Dorsolateral prefrontal cortex (tissue), 122 donors: ENCODE measurements at places on chromosomes 16 and 17.
A peak's percentile ranks its signal among the peaks of the same experiment; 100 is the strongest.

GRCh38 chr17:58252141-58252540 is 13.8 kb downstream of the LPO start:
- no peak for DNase-seq

GRCh38 chr17:76534831-76535732 is 2.4 kb downstream of the CYGB start:
- no peak for DNase-seq

GRCh38 chr17:52546493-52546892 is 388.0 kb upstream of the CA10 start:
- no peak for DNase-seq

DNA sequence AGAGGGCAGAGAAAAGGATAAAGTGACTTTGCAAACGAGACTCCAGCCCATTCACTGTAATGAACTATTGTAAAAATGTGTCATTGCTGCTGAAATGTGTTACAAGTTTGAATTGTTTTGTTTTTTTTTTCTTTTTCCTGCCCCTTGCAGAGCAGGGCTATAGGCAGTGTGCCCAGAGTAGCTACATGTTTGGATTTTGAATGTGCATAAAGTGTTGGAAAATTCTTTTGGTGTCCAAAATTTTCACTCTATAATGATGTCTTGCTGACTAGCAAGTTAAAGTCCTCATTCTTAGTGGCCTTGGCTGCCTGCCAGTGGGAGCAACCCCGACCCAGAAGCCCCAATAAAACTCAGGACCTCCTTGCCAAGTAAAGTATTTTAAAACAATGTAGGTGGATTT is 66.5 kb downstream of the IGF2BP1 start:
- no peak for DNase-seq

- DNase-seq, result no peak
Measured at GRCh38 chr16:29023279-29024277, 38.7 kb downstream of the LAT start.

- peak; percentile 75 for DNase-seq
Measured at GRCh38 chr16:30092373-30093010, 768 bp upstream of the TBX6 start.

DNA sequence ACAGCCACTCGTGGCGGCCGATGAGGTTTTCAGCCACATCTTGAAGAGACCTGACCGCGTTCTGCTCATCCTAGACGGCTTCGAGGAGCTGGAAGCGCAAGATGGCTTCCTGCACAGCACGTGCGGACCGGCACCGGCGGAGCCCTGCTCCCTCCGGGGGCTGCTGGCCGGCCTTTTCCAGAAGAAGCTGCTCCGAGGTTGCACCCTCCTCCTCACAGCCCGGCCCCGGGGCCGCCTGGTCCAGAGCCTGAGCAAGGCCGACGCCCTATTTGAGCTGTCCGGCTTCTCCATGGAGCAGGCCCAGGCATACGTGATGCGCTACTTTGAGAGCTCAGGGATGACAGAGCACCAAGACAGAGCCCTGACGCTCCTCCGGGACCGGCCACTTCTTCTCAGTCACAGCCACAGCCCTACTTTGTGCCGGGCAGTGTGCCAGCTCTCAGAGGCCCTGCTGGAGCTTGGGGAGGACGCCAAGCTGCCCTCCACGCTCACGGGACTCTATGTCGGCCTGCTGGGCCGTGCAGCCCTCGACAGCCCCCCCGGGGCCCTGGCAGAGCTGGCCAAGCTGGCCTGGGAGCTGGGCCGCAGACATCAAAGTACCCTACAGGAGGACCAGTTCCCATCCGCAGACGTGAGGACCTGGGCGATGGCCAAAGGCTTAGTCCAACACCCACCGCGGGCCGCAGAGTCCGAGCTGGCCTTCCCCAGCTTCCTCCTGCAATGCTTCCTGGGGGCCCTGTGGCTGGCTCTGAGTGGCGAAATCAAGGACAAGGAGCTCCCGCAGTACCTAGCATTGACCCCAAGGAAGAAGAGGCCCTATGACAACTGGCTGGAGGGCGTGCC is 30.1 kb downstream of the CIITA start:
- no peak for DNase-seq

GRCh38 chr16:13110124-13110796 is 208.9 kb downstream of the SHISA9 start:
- no peak for DNase-seq

DNA sequence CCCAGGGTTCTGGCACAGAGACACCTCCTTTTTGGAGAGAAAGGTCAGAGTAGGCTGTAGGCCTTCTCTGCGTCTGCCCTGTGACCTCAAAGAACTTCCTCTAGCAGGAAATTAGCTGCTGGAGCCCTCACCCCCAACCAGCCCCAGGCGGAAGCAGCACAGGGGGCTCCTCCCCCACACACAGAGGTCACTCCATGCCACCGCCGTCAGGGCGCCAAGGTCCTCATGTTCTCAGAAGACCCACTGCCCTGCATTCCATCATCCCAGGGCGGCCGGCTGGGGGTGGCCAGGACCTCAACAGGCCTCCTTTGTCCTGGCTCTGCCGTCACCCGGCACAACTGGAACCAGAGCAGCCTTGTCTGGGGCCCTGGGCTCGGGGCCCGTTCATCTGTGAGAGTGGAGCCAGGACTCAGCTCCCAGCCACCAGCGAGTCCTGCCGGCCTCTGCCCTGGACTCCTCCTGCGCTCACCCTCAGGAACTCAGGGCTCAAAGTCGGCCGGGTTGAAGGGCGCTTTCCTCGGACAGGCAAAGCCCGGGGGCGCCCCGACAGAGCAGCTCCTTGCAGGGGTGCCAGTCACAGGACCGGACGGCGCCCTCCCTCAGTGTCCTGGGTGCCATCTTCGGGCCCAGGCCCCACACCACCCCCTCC is 1.2 kb downstream of the TMC6 start:
- peak; percentile 89 for DNase-seq

GRCh38 chr17:16381496-16381820 is 567 bp downstream of the UBB start:
- no peak for DNase-seq

GRCh38 chr16:22789281-22789945 is 24.5 kb upstream of the HS3ST2 start:
- no peak for DNase-seq

- no peak for DNase-seq
Measured at GRCh38 chr16:52755396-52755795, 208.5 kb upstream of the TOX3 start.

GRCh38 chr16:15899538-15900100 is 11.2 kb upstream of the CEP20 start:
- no peak for DNase-seq

DNA sequence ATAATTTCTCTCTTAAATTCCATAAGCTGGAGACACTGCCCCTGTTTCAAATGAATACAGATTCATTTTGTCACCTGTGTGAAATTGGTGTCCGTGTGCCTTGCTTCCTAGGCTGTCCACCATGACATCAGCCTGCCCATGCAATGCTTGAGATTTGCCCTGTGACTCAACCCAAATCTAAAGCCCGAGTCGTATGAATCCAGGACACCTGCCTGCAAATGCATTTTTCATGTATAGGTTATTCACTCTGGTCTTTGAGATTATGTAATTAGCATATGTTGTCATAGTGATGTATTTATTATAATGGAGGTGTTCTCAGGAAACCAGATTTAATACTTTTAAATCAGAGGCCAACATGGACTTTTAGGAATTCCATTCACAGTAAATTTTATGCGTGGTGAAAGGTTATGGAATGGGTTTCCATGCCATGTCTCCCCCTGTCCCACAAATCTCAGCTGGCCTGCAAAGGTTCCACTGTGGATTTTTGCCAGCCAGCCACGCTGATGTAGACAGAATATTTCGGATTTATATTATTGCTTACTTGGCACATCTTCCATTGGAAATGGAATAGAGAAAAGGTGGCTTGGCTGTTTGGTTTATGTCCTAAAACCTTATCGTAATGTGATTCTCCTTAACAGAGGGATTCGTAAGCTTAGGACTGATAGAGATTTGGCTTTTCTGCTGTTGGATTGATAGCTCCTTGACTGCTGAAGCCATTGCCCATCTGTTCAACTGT is 551.1 kb downstream of the WWOX start:
- no peak for DNase-seq

- no peak for DNase-seq
Measured at GRCh38 chr16:19112099-19112407, 1.7 kb upstream of the ITPRIPL2 start.

DNA sequence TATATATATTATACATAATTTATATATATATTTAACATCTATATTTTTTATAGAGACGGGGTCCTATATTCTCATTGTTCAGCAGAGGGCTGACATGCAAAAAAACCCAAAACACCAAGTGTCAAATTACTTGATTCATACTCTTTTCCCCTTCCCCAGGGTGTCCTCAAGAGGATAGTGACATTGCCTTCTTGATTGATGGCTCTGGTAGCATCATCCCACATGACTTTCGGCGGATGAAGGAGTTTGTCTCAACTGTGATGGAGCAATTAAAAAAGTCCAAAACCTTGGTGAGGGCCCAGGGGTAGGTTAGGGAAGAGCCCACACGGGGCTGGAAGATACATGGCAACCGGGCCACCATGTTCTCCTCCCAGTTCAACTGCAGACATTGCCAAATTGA is 11.0 kb downstream of the ITGAM start:
- DNase-seq, result no peak

DNA sequence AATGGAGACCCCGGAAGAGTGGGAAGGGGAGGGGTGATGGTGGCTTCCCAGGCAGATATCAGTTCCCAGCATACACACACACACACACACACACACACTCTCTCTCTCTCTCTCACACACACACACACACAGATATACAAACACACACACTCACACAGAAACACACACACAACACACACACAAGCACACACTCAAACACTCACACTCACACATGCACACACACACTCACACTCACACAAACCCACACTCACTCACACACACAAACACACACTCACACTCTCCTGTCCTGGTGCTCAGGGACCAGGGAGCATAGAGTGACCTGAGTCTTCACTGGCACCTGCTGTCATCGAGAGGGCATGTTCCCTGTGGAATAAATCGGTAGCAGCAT is 5.6 kb downstream of the CA4 start:
- DNase-seq, result no peak

DNA sequence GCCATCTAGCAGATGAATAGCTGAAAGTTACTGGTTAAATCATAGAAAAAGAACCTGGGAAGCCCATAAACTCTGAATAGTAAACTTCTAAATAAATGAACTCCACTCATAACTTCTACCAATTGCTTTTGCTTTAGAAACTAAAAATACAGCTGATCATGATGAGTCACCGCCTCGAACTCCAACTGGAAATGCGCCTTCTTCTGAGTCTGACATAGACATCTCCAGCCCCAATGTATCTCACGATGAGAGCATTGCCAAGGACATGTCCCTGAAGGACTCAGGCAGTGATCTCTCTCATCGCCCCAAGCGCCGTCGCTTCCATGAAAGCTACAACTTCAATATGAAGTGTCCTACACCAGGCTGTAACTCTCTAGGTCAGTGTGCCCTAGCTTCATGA is 9.7 kb downstream of the KAT7 start:
- peak; percentile 17 for DNase-seq

- DNase-seq, result no peak
Measured at GRCh38 chr17:78141437-78142118, 4.6 kb upstream of the C17orf99 start.

DNA sequence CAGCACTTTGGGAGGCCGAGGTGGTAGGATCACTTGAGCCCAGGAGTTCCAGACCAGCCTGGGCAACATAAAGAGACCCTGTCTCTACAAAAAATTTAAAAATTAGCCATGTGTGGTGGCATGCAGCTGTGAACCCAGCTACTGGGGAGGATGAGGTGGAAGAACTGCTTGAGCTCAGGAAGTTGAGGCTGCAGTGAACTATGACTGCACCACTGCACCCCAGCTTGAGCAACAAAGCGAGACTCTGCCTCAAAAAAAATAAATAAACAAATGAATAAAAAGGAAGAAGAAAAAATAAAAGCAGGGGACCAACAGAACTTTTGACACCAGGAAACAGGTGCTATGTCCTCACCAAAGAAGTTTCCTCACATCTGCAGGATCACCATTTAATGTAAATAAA is 14.2 kb downstream of the TERF2 start:
- DNase-seq, result no peak

DNA sequence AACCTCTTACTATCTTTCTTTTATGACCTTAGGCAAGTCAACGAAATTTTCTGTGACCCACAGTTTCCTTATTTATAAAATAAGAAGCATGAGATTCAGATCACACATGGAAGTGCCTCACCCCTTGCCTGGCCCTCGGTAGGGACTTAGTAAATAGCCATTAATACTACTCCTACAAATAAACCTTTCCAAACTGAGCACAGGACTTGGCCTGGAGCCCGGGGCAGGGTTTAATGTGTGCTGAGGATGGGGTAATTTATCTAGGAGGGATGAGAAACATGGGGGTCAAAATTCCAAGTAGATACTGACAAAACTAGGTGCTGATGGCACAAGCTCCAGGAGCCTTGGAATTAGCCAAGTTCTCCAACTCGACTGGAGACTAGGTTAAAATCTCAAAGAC is 35.0 kb downstream of the PITPNC1 start:
- DNase-seq, result no peak

DNA sequence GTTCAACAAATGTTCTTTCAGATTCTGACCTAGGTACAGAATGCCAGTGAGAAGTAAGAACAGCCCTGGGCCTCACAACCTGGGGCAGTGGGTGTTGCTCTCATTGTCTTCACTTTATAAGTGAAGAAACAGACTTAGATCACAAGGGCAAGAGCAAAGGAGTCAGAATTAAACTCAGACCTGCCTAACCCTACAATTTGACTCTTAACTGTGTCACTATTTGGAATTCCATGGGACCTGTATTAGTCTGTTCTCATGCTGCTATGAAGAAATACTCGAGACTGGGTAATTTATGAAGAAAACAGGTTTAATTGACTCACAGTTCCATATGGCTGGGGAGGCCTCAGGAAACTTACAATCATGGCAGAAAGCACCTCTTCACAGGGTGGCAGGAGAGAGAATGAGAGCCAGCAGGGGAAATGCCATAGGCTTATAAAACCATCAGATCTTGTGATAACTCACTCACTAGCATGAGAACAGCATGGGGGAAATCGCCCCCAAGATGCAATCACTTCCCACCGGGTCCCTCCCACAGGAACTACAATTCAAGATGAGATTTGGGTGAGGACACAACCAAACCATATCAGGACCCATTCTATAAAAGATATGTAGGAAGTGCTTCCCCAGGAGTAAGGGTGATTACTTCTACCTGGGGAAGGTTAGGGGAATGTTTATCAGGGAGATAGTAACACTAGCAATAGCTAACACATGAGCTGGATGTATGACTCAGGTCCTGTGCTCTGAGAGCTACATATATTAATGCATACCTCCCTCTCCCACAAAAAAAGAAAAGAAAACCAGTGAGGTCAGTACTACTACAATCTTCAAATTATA is 270.1 kb downstream of the SOX9 start:
- no peak for DNase-seq

- no peak for DNase-seq
Measured at GRCh38 chr16:19094542-19095365, 19.0 kb upstream of the ITPRIPL2 start.

DNA sequence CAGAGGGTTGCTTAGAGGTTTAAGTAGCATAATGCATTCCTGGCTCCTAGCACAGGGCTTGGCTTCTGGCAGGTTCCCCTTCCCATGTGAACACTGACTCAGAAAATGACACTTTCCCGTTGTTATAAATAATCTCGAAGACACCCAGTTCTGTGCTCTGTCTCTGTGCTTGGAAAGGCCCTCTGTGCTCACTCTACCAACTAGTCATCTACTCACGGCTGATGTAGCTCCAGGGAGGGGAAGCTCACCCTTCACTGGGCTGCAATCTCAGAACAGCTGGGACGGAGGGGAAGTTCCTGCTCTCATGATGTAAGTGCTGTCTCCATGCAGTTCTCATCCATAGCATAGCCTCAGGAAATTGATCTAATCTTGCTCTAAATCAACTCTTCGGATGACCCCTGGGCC is 230.5 kb upstream of the ASIC2 start:
- DNase-seq, result peak; percentile 58
